ENCODE measurements at places on chromosomes 3 and 15.

- no peak for DNase-seq
Measured at GRCh38 chr3:50193286-50193685, 1.9 kb downstream of the GNAT1 start.

- no peak for DNase-seq
Measured at GRCh38 chr15:90402223-90402622, 14.2 kb downstream of the IQGAP1 start.

DNA sequence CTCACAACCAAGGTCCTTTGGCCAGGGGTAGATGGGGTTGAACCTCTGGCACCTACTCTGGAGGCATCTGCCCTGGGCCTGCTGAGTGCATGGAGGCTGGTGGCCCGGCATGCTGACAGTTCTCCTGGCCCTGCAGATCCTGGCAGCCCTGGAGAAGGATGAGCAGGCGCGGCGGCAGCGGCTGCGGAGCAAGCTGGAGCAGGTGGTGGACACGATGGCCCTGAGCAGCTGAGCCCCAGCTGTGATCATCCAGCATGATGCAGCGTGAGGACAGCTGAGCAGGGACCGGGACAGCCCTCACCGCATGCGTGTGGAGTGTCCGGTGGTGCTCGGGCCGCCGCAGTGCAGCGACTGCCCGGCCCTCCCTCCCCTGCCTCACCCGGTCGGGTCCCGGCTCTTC is 50.9 kb downstream of the PLXNA1 start:
- DNase-seq: no peak

- DNase-seq: no peak
Measured at GRCh38 chr15:100878648-100879047, 983 bp upstream of the ALDH1A3 start.

DNA sequence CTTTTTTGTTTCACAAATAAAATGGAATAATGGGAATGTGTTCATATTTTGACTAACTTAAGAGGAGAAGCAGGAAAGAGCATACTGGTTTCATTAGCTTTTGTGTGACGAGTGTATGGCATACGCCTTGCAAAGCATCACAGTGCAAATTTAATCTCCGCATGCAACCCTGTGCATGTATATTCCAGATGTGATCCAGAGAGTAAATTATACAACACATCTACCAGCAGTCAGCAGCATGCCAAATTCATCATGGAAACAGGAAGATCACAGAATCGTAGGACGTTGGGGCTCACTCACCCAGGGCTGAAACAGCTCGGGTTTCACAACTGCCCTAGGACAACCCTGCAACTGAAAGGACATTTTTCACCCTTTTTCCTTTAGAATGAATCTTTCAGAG is 53.4 kb downstream of the ADAMTS9 start:
- DNase-seq: no peak

DNA sequence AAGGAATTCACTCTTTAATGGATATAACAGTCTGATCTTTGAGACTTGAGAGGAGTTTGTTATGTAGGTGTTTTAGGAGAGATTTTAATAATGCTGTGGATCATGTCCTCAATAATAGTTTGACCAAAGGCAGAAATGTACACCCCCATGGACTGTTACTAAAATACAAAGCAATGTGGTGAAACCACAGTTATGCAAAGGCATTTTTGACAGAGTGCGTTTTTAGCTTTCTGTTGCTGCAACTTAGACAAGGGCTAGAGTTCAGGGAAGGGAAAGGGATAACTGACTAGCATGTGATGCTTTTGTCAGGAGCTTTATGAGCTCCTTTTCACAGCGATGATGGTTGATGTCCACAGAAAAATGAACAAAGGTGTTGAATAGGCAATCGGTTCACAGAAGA is 3.6 kb upstream of the STARD5 start:
- DNase-seq: no peak

GRCh38 chr15:84976746-84977345 is 4.8 kb upstream of the PDE8A start:
- DNase-seq: no peak

- no peak for DNase-seq
Measured at GRCh38 chr3:156489462-156489911, 65.4 kb downstream of the SSR3 start.

GRCh38 chr3:133448478-133449122 is 48.7 kb downstream of the BFSP2 start:
- no peak for DNase-seq

GRCh38 chr3:171427771-171428320 is 32.4 kb downstream of the TNIK start:
- no peak for DNase-seq

- DNase-seq: peak; percentile 20
Measured at GRCh38 chr15:68791431-68792283, 29.0 kb downstream of the ANP32A start.

DNA sequence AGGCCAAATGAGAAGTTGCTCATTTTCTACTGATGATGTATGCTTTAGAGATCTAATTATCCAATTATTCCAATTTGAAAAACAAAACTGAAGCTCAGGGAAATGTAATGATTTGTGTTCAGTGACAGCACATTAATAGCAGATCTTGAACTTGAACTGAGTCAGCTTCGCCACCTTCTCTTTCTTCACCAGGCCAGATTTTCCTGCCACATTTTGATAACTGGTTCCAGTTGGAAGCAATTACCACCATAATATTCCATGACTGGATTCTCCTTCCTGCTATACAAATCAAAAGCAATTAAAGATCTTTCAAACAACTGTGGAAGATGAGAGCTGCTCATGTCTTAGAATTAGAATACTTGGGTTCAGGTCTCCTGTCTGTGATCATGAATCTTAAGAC is 334.1 kb downstream of the RBMS3 start:
- DNase-seq: no peak

DNA sequence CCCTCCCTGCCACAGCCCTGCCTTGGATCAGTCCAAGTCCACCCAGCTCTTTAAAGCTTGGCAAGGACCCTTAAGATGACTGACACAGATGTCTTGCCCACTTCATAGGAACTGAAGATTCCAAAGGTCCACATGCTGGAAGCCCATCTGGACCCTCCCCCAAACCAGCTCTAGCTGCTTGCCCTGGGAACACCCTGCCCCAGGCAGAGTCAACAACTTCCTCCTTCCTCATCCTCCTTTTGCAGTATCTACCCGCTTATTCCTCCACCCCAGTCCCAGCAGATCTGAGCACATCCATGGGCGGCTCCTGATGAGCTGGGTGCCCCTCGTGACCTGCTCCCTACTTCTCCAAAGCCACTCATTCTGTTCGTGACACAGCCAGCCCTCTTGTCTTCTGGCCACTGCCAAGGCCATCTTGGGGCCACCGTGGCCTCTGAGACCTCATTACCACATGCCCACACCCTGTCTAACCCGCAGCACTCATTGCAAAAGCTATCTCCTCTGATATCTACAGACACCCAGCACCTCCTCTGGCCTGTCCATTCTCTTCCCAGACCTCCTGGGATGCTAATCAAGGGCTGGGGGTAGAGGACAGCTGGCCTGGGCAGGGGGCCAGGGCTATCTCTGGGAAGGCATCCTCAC is 2.0 kb upstream of the PFKFB4 start:
- DNase-seq: no peak

- DNase-seq: no peak
Measured at GRCh38 chr3:8492744-8493511, 8.7 kb upstream of the LMCD1 start.

GRCh38 chr15:93200081-93200836 is 111.2 kb upstream of the RGMA start:
- DNase-seq: no peak

DNA sequence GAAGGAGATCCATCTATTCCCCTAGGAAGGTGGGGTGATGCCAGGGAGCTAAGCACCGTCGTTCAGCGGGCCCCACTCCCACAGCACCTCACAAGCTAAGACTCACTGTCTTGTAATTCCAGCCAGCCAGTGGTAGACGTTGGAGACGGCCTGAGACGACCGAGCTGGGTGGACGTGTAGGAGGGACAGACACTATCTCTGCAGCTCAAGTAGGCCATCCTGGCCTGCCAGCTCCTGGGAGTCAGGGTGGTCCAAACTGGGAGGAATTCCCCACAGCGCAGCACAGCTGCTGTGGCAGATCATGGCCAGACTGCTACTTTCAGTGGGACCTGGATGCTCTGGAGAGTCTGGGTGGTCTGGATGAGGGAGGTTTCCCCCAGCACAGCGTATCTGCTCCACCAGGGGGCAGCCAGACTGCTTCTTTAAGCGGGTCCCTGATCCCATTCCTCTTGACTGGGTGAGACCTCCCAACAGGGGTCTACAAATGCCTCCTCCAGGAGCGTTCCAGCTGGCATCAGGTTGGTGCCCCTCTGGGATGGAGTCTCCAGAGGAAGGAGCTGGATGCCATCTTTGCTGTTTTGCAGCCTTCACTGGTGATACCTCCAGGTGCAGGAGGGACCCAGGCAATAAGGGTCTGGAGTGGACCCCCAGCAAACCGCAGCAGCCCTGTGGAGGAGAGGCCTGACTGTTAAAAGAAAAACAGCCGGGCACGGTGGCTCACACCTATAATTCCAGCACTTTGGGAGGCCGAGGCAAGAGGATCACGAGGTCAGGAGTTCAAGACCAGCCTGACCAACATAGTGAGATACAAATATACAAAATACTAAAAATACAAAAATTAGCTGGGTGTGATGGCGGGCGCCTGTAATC is 27.6 kb downstream of the GNB5 start:
- no peak for DNase-seq

GRCh38 chr3:87167628-87168456 is 59.3 kb upstream of the CHMP2B start:
- DNase-seq: no peak

GRCh38 chr15:81023483-81024264 is 23.0 kb downstream of the TLNRD1 start:
- DNase-seq: no peak

- DNase-seq: no peak
Measured at GRCh38 chr3:115657168-115657567, 33.9 kb downstream of the GAP43 start.

DNA sequence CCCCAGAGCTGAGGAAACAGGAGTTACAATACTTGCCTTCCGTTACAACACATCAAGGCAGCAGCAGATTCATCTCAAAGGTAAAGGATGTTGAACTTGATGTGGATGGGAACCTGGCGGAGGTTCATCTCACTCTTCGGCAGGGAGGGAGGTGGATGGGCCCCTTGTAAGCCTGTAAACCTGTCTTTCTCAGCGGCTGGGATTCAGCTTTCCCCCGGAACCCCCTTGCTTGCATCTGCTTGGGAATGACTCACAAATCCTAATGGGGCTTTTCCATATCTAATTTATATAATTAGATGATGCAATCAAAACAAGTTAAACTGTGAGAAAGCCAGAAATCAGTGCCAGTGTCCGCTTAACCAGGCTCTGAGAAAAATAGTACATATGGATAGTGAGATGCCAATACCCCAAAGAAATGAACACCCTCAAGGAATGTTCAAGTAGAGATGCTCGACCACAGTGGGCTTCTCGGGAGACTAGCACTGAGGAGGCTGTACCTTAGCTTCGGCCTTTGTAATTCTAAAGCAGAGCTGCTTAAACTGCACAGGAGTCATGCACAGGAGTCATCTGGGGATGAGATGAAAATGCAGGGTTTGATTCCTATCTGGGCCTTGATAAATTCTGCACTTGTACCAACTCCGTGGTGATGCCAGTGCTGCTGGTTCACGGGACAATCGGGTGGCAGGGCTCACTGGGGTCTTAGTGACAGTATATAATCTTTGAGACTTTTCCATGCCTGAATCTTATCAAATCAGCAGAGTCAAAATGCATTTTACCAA is 2.2 kb upstream of the FAM240A start:
- no peak for DNase-seq

DNA sequence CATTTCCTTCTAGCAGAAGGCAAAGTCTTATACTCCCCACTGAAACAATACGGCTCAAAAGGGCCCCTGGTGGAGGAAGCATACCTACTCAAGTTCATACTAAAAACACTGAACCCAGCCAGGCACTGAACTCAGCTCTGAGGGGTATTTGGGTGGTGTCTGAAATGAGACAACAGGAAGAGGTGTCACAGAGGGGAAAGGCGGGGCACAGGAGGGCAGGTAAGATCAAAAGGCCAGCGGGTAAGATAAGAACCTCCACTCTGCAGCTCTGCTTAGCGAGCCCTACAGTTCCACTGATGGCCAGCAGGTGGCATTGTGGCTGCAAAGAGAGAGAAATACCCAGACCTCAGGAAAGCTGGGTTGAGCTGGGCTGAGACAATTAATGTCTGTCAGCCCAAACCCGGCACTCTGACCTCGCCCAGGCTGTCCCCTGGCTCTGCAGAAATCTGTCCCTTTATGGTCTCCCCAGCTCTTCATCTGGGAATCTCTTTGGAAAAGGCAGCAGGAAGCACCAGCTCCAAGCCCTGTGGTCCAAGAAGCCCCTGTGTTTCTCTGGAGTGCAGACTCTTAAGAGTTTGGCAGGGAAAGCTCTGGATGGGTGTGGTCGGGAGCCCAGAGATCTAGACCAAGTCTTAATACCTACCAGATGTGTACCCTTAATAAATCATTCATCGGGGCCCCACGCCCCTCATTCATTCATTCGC is 8.4 kb downstream of the MFGE8 start:
- DNase-seq: peak; percentile 90

DNA sequence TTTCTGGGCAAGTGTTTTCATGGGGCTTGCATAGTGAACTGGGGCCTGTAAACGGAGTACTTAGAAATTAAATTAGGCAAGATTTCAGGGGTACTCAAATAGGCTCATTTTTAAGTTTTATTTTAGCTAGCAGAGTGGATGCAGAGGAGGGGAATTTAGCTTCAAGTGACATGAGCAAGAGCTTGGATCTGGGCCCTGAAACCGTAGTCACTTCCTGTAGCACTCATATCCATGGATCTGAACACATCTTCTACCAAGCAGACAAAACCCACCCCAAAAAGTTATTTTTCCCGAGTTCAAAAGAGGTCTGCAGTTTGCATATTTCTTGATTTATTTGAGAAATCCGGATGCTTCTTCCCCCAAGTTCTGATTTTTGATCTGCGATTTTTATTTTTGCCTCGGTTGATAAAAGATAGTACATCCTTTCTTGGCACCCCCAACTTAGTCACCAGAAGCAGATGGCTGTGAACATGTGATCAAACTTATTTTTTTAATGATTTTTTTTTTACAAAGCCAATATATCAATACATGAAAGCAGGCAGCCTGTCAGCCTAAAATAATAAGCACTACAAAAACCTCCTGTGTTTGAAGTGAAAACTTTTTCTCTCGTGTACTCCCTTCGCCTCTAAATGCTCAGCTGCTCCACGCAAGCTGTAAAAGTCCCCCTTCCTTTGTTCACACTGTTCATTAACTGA is 36.6 kb upstream of the STT3B start:
- no peak for DNase-seq

DNA sequence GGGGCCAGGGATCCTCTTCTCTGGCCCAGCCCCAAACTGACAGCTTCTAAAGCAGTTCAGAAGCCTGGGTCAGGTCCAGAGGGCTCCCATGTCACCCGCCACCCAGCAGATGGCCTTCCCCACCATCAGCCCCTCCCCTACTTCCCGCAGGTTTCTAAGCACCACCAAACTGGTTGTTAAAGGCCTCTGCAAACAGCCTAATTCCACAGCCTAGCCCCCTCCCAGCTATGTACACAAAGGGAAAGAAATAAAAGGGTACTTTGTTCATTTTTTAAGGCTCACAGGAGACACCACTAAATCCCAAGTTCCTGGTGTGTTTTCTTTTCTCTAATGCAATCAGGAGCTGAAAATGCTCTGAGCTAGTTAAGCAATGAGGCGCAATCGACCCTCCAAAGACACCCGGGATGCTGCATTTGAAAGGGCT is 30.6 kb downstream of the PLCH1 start:
- no peak for DNase-seq
